GM12878 (cell line): ENCODE measurements at places on chromosomes 6 and 20. TPM values are rescaled to one million over a fixed set of nuclear protein-coding genes. Genes with fewer than 3 reads are reported as not detected.

FAM162B gene
- not detected in 2 replicates for total RNA-seq

DNA sequence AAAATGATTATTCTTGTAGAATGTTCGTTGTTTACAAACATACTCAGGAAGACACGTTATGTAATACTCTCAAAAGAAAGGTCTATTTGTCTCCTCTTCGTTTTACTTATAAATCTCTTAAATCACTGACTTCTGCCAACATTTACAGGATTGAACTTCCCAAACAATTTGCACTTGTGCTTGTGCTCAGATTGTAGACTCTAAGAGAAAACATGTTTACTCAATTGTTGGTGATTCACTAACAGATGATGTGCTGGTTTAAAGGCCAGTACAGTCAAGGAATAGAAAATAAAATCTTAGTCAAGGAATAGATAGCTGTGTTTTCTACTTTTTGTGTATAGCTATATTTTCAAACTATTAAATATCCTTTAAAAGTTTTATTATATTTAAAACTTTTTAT is 172.8 kb downstream of the GJA1 start:
- H3K36me3 ChIP-seq = no peaks in the 10 kb centered on the region
- no peak for DNase-seq
- H3K4me1 ChIP-seq = no peaks in the 10 kb centered on the region
- no peaks in the 10 kb centered on the region for H3K27me3 ChIP-seq
- no peak overlapping the region for H3K4me3 ChIP-seq

MMP24OS gene
- 30.9 and 31.4 TPM in 2 replicates for total RNA-seq

SLC25A27 gene
- total RNA-seq = not detected in 2 replicates

DNA sequence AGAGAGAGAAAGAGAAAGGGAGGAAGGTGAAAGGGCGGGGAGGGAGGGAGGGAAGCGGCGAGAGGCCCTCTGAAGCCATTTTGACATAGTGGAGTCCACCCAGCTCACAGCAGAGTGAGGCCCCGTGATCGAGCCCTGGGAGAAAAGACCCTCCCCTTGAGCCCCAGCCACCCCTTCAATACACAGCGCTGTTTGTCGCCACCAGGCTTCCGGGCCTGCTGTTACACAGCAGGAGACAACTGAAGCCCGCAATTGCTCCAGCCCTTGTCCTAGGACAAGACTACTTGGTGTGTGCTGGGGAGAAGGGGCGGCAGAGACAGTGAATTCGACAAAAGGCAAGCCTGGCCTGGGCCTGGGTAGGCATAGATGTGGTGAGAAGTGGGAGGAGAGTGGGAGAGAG is 67.3 kb downstream of the PRR18 start:
- DNase-seq = no peak
- H3K27me3 ChIP-seq = no peaks in the 10 kb centered on the region
- no peak overlapping the region for H3K4me3 ChIP-seq
- no peaks in the 10 kb centered on the region for H3K36me3 ChIP-seq
- no peak overlapping the region for H3K27ac ChIP-seq

DNA sequence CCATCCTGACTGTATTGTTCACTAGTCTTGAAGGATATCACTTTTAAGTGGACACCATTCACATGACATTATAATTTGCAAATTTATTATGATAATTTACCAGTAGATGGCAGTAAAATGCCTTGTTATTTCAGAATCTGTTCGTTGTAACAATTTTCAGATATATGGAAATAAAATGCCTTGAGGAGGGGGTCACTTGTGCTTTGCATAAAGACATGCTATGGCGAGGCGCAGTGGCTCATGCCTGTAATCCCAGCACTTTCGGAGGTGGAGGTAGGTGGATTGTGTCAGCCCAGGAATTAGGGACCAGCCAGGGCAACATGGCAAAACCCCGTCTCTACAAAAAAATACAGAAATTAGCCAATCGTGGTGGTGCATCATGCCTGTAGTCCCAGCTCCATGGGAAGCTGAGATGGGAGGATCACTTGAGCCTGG is 9.0 kb upstream of the NCOA6 start:
- no peak for DNase-seq
- H3K4me1 ChIP-seq = no peaks in the 10 kb centered on the region
- H3K4me3 ChIP-seq = no peak overlapping the region

ENPP3 gene
- not detected in 2 replicates for total RNA-seq

- no peak overlapping the region for H3K4me3 ChIP-seq
- H3K4me1 ChIP-seq = no peaks in the 10 kb centered on the region
Measured at GRCh38 chr6:74720923-74721322, 484.9 kb downstream of the COL12A1 start.

GRCh38 chr6:167130008-167130677 is 7.2 kb downstream of the CCR6 start:
- no peaks in the 10 kb centered on the region for H3K27me3 ChIP-seq
- H3K4me1 ChIP-seq = peaks cover 21% of the 10 kb centered on the region
- DNase-seq = no peak
- H3K4me3 ChIP-seq = peak overlapping the region; percentile 1; the same call in 1 of the 2 replicates
- peak overlapping the region; percentile 47 for H3K27ac ChIP-seq

PDYN gene
- not detected in 2 replicates for total RNA-seq

DNA sequence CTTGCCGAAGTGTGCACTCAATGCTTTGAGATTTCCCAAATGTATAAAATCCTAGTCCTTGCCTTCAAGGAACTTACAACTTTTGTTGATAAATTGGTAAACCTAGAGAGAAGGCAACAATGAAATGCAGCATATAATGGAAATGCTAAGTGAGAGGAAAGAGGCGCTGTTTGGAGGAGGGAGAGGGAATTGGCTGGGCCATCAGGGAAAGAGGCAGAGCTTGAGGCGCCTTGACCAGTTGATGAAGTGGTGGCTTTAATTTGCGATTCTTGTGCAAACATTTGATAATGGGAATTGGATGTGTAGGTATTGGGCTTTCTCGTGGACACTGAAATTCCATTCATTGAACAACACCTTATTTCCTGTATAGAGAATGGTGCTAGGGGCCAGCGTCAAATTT is 1.9 kb upstream of the CDYL start:
- DNase-seq = no peak
- no peaks in the 10 kb centered on the region for H3K36me3 ChIP-seq
- peaks cover 14% of the 10 kb centered on the region for H3K4me1 ChIP-seq

DNA sequence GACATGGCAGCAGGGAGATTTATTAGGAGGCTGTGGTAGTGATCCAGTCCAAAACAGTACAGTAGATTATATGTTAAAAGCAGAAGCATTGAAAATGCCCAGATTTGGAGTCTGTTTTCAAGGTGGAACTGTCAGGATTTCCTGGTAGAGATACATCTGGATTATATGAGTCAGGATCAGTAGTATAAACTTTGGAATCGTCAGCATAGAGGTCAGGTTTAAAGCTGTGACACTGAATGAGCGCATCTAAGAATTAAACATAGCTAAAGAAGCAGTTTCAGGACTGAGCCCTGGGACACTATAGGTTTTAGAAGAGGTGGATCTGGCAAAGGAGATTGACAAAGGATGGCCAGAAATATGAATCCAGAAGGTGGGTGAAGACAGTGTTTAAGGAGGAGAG is 60.4 kb downstream of the RNF144B start:
- H3K27me3 ChIP-seq = peaks cover 6% of the 10 kb centered on the region; the same call in 1 of the 2 replicates
- no peak overlapping the region for H3K4me3 ChIP-seq
- DNase-seq = no peak
- H3K36me3 ChIP-seq = no peaks in the 10 kb centered on the region
- no peaks in the 10 kb centered on the region for H3K4me1 ChIP-seq
- H3K27ac ChIP-seq = no peak overlapping the region

NRSN1 gene
- total RNA-seq = not detected in 2 replicates

DNA sequence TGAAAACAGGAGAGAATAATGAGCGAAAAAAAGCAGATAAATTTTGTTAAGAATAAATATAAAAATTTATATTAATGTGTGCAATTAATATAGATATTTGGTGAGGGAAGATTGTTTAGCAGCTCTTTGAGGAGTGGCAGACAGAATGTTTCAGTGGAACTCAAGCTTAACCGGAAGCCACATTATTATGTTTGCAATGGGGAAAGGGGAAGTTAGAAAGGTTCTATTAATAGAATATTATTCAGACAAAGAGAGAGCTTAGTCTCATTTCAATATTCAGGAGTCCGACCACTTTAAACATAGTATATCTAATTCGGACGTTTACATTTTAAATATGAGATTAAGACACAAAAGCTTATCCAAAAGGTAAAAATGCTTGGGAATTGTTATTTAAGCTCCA is 81.6 kb upstream of the KHDRBS2 start:
- no peak overlapping the region for H3K27ac ChIP-seq
- no peak overlapping the region for H3K4me3 ChIP-seq
- H3K27me3 ChIP-seq = no peaks in the 10 kb centered on the region
- DNase-seq = no peak

GRCh38 chr20:7426890-7427496 is 513.3 kb downstream of the HAO1 start:
- H3K36me3 ChIP-seq = no peaks in the 10 kb centered on the region
- no peaks in the 10 kb centered on the region; the same call in 1 of the 2 replicates for H3K27me3 ChIP-seq
- H3K4me3 ChIP-seq = no peak overlapping the region
- no peaks in the 10 kb centered on the region for H3K4me1 ChIP-seq
- no peak overlapping the region for H3K27ac ChIP-seq

- no peaks in the 10 kb centered on the region for H3K27me3 ChIP-seq
- no peak overlapping the region for H3K4me3 ChIP-seq
- H3K27ac ChIP-seq = no peak overlapping the region
- H3K36me3 ChIP-seq = no peaks in the 10 kb centered on the region
- H3K4me1 ChIP-seq = no peaks in the 10 kb centered on the region
Measured at GRCh38 chr20:8367689-8368088, 235.6 kb downstream of the PLCB1 start.

DNA sequence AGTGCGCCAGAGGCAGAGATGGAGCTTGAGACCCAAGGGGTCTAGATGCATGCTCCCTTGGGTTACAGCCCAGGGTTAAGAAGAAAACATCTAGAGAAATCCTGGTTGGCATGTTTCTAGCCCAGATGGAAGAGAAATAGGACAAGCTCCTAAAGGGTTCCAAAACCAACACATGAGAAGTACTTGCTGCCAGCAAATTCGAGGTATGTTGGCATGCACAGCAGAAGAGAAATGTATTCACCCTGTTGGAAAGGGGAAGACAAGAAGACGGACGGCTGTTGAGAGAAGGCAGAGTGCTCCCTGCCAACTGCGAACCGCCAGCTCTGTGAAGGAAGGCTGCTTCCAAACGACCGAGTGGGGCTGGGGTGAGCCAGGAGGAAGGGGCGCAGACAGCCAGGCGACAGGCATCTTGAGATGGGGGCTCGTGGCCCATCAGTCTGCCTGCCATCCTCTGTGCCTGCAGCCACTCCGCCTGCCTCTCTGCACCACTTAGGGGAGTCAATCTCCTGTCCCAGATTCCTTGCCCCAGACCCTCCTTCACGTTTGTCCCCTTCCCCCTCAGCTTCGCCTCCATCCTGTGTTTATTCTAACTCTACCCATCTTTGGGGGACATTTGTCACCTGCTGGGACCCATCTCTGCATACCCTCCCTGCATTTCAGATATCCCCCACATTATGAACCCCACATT is 249.2 kb downstream of the CDC5L start:
- no peaks in the 10 kb centered on the region for H3K4me1 ChIP-seq
- no peak overlapping the region for H3K27ac ChIP-seq
- no peak overlapping the region for H3K4me3 ChIP-seq
- no peak for DNase-seq

OTOR gene
- total RNA-seq = not detected in 2 replicates

GRCh38 chr20:31906001-31906400 is 35.6 kb downstream of the TTLL9 start:
- H3K4me1 ChIP-seq = no peaks in the 10 kb centered on the region
- H3K27me3 ChIP-seq = no peaks in the 10 kb centered on the region
- H3K36me3 ChIP-seq = no peaks in the 10 kb centered on the region
- H3K4me3 ChIP-seq = no peak overlapping the region
- DNase-seq = no peak

DNA sequence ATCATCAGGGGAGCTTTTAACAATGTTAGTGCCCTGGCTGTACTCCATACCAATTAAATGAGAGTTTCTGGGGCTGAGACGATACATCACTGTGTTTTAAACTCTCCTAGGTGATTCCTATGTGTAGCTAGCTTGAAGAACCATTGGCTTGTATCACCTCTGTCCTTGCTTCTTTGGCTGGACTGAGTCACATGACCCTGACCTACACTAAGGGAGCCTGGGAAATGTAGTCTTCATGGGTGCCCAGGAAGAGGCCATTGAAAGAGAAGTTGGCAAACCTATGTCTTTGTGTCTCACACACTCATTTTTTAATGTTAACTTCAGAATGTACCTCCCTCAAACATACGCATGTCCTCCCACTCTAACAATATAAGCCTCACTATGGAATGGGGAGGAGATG is 506.6 kb downstream of the DHX35 start:
- H3K36me3 ChIP-seq = no peaks in the 10 kb centered on the region
- no peaks in the 10 kb centered on the region for H3K27me3 ChIP-seq
- H3K27ac ChIP-seq = no peak overlapping the region
- no peak for DNase-seq

DNA sequence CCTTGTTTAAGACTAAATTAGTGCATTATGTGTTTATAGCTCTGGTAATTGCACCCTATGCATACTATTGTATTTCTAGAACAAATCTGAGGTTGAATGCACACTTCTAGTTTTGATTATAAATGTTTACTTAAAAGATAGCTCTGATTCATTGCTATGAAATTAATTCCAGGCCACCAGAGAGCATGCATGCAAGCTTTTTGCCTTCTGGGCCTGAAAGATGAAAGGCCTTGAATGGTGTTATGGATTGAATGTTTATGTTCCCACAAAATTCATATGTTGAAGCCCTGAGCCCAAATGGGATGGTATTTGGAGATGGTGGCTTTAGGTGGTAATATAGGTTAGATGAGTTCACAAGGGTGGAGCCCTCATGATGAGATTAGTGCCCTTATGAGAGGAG is 695.0 kb upstream of the MAP3K7 start:
- H3K36me3 ChIP-seq = no peaks in the 10 kb centered on the region
- no peak overlapping the region for H3K27ac ChIP-seq
- no peaks in the 10 kb centered on the region for H3K27me3 ChIP-seq
- no peak overlapping the region for H3K4me3 ChIP-seq
- DNase-seq = no peak

MTO1 gene
- total RNA-seq = 30.2 and 30.7 TPM in 2 replicates

XKR7 gene
- not detected in 2 replicates for total RNA-seq

GNMT gene
- 0.74 and 1.2 TPM in 2 replicates for total RNA-seq

LHFPL5 gene
- total RNA-seq = not detected in 2 replicates

- no peak overlapping the region for H3K27ac ChIP-seq
- H3K27me3 ChIP-seq = no peaks in the 10 kb centered on the region
Measured at GRCh38 chr6:7919871-7920270, 9.3 kb upstream of the TXNDC5 start.

- H3K4me1 ChIP-seq = no peaks in the 10 kb centered on the region
- no peaks in the 10 kb centered on the region for H3K36me3 ChIP-seq
- no peaks in the 10 kb centered on the region for H3K27me3 ChIP-seq
- no peak for DNase-seq
Measured at GRCh38 chr6:169115632-169116031, 138.0 kb downstream of the THBS2 start.

FOXF2 gene
- total RNA-seq = not detected in 2 replicates

GRCh38 chr6:37288247-37288646 is 30.3 kb upstream of the TMEM217 start:
- H3K27ac ChIP-seq = peak overlapping the region; percentile 42; the same call in 1 of the 2 replicates
- H3K4me1 ChIP-seq = peaks cover 18% of the 10 kb centered on the region
- DNase-seq = no peak

DNA sequence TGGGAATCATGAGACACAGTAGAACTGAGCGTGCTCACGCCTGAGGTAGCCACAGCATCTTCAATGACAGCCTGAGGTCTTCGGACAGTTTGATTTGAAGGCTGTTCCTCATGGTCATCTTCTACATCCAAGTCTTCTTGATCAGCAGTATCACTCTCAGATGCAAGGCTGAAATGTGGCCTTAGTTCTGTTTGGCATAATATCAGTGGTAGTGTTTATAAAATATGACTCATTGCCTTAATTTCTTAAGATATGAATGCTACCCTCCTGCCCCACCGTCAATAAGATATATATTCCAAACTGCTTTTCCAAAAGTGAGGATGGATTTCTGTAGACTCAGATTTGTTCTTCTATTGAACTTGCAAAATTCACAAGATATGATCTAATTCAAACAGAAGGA is 17.5 kb upstream of the MAP7 start:
- no peak overlapping the region for H3K27ac ChIP-seq
- peaks cover 34% of the 10 kb centered on the region for H3K36me3 ChIP-seq
- DNase-seq = no peak
- H3K4me1 ChIP-seq = no peaks in the 10 kb centered on the region
- H3K27me3 ChIP-seq = no peaks in the 10 kb centered on the region
